ENCODE measurements at places on chromosomes 1 and 21. TPM values are rescaled to one million over a fixed set of nuclear protein-coding genes. Genes with fewer than 3 reads are reported as not detected.

SLC35F3 gene
- 2.6 TPM for total RNA-seq

TINAGL1 gene
- total RNA-seq = not detected

SELP gene
- total RNA-seq = not detected

ITLN1 gene
- total RNA-seq = not detected

PPM1J gene
- total RNA-seq = 1.1 TPM

LCE1B gene
- total RNA-seq = not detected

NENF gene
- 40.4 TPM for total RNA-seq

PLA2G4A gene
- total RNA-seq = 5.1 TPM

IL22RA1 gene
- total RNA-seq = not detected

PIGR gene
- total RNA-seq = not detected

SMYD2 gene
- 59.3 TPM for total RNA-seq

CHI3L2 gene
- not detected for total RNA-seq

DNA sequence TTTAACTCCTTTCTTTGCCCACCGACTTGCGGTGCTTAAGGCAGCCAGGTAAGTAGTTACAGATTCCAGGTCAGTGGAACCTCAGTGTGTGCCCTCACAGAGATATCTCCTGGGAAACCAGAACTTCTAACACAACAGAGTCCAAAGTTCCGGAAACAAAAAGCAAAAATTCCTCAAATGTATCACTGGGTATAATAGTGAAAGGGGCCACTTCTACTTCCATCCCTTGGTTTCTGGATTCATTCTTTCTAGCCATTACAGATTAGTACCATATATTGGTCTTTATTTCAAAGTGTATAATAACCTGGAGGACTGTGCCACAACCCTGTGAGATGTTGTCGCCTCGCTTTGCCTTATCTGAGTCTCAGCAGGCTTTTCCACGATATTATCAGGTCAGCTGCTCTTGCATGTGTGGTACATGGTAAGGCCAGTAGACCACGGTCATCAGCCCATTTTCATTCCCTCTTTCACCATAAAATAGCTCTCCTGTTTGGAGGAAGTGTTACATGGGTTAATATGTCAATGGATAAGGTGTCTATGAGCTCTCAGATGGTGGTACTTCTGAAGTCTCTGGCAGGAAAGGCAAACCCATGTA is 14.9 kb upstream of the VASH2 start:
- no peak for DNase-seq

DNA sequence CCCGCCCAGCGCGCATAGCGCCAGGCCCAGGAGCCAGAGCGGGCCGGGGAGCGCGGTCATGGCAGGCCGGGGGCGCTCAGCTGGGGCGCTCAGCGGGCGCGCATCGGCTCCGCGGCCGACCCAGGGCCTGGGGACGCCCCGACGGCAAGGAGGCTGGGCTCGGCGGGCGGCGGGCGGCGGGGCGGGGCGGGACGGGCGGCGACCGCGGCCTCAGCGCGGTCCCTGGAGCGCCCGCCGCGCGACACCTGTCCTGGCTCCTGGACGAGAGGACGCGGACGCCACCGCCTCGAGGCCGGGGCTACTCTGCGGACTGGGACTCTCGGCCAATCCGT is 273 bp downstream of the BMP8B start:
- DNase-seq = no peak

DNA sequence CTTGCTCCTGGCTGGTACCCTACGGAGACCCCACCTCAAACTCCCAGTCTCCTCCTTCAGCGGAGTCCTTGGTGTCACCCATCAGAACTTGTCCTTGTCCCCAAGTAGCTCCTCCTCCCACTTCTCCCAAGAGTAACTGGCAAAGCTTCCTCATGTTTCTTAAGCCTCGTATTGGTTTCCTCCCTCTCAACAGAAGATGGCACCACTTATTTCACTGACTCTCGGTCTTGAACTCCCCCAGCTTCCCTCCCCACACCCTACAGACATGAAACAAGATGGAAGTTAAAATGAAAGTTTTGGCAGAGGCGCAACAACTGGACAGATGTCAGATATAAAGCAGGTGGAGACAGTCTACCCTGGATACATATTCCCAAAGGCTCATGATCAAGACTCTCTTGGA is 13.4 kb downstream of the RAB7B start:
- DNase-seq = no peak

GRCh38 chr1:175195798-175196197 is 3.2 kb upstream of the KIAA0040 start:
- DNase-seq = no peak

DNA sequence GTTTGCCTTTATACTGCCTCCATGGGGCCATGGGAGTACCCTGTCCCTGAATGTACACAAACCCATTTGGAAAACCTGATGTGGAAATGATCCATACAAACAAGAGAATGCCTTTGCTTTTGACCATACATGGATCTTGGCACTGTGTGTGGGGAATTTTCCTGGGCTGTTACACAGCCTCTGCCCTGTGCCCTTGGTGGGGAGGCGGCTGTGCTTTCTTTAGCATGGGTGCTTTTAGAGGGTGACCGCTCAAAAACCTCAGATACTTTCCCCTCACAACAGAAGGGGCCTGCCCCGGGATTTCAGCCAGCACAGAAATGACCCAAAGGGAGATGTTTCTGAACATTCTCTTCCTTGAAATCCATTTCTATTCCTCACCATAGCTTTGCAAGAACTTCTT is 194.8 kb downstream of the LMO4 start:
- no peak for DNase-seq

- no peak for DNase-seq
Measured at GRCh38 chr21:37072274-37072987, 440 bp downstream of the PIGP start.

DNA sequence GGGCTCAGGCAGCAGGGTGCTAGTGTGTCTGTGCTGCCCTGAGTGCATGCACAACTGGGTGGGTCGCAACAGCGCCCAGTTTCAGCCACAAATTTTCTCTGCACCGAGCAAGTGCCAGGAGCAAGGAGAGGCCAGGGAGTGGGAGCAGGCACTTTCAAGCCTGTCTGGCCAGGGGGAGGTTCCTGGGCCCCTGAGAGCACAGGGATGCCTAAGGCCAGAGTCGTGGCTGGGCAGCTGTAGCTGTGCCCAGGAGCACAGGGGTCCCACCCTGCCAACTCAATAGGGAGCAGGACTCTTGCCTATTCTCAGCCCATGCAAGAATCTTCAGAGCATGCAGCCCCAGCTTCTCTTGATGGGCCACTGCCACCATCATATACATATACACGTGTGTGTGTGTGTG is 1577.4 kb downstream of the KCNT2 start:
- no peak for DNase-seq

DNA sequence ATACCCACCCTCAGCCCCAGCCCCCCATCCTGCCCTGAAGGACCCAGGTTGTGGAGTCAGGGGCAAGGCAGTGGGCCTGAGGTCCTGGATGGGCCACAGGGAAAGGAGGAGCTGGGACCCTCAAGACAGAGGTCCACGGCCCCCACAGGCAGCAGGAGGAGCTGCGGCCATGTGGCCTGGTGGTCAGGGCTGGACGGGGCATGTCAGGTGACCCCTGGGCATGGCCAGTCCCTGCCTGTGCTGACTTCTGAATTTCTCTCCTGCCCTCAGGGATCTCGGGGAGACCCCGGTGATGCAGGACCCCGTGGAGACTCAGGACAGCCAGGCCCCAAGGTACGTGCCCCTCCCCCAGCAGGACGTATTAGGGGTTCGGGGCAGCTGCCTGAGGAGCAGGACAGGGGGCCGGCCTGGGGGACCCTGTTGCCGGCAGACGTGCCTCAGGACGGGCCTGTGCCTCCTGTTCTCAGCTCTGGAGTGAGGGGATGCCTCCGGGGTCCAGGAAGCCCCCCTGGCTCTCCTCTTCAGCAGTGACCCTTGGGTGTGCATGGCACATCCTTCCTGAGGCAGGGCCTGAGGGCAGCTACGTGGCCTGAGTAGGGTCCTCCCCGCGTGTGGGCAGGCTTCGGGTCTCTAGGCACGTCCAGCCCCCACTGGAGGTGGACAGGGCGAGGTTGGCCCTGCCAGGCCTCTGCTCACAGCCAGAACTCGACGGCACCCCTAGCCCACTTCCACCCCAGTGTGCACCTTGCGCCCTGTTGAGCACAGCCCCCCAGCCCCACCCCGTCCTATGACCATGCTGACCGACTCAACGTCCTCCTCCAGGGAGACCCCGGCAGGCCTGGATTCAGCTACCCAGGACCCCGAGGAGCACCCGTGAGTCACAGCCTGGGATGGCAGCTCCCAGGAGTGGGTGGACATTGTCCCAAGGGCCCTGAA is 23.6 kb downstream of the COL6A2 start:
- DNase-seq = no peak

DNA sequence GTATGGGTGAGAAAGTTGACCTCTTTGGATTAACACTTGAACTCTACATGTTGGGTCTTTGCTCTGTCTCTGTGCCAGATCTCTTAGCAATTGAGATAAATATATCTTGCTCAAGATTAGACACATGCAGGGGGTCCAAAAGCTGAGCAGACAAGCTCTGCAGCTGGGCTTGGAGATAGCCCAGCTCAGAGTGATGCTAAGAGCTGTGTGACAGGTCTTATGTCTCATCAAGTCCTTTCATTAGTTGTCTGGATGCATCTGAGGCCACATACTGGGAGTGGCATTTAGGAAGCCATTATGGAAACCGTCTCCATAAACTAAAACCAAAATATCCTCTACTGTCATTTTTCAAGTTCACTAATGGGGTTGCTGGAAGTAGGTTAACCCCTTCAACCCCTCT is 289.4 kb upstream of the DUSP10 start:
- no peak for DNase-seq

GRCh38 chr1:248788327-248788726 is 32.8 kb upstream of the LYPD8 start:
- DNase-seq = no peak

DNA sequence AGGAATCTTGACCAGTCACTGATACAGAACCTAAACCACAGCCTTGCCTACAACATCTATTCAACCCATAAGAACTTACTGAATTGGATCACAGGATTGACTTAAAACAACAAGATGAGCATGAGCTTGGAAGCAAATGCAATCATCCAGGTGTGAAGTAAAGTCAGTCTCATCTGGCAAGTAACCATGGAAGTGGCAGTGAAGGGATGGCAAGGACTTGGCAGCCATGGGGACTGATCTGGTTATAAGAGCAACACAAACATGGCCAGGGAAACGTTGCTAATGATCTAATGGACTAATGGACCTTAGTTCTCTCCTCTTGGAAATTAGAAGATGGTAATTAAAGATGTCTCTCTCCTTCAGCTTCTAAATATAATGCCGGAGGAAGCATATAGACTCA is 133.1 kb downstream of the VAV3 start:
- no peak for DNase-seq

- DNase-seq = no peak
Measured at GRCh38 chr1:46815133-46815532, 16.3 kb downstream of the CYP4B1 start.

DNA sequence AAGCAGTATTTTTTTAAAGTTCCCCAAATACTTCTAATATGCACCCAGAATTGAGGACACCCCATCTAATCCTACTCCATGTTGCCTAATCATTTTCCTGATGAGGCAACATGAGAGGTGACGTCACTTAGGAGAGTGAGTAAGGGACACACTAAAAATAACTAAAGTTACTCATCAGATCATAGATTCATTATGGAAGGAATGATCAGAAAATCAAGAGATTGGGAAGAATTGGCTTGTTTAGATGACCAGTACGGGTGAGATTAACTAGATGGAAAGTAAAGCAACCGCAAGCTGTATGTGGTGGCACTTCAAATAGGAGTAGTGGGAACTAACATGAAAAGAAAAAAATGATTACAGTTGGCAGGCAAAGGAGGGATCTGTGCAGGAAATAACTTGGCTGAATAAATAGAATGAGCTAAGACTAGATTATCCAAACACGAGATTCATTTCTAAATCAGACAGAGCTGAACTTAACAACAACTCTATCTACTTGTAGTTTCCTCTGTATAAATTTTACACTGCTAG is 61.4 kb upstream of the CXADR start:
- DNase-seq = no peak

DNA sequence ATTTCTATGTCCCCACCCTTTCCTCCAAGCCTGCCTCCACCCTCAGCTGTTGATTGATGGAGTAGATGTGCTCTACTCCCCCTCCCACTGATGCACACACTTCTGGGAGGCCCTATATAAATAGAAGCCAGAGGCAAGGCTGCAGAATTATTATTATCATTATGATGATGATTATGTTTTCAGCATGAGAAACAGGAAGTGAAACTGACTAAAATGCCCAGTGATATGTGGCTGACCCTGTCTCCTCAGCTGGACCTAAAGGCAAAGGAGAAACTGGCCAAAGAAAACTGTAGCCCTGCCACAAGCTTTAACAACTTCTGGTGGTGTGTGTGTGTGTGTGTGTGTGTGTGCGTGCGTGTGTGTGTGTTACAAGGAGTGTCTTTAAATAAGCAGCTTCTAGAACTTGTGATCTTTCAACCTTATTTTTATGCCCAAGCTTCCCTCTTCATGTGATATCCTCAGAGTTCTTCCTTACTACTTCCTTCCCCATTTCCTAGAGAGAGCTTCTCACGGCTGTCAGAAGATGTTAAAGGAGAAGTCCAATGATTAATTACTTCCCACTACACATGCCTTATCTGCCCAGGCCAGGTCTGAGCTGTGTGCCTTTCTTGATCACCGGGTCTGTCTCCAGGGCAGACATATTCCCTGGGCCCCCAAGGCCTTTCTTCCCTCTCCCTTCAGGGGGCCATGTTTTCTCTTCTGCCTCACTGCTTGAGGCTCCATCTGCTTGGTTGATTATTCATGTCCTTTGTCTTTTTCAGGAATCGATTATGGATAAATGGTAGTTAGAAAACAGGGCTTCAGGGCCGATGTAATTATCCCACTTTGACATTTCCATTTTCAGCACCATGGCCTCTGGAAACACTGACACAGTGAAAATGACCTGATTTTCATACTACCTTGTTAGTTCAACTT is 11.6 kb upstream of the MAPKAPK2 start:
- DNase-seq = no peak

DNA sequence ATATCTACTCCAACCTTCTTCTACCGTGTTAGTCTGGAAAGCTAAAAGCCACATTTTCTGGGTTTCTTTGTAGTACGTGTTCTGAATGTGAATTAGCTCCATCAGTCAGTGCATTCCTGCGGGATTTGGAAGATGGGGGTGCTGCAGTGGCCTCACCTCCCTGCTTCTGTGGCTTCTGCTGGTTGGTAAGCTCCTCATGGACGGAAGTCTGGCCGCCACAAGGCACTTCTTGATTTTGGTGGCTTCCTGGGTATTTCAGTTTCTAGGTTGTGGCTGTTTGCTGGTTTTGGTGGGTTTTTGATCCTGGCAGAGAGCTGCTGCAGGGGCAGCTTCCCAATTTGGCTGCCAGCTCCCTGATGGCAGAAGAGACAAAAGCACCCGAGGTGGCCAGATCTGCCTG is 20.9 kb upstream of the TACSTD2 start:
- DNase-seq = no peak

- DNase-seq = no peak
Measured at GRCh38 chr1:170664093-170664827, at the start of gene PRRX1. PRRX1 (plus strand) TSS chr1:170664131; CDS start chr1:170664219, 88 bp downstream.

DNA sequence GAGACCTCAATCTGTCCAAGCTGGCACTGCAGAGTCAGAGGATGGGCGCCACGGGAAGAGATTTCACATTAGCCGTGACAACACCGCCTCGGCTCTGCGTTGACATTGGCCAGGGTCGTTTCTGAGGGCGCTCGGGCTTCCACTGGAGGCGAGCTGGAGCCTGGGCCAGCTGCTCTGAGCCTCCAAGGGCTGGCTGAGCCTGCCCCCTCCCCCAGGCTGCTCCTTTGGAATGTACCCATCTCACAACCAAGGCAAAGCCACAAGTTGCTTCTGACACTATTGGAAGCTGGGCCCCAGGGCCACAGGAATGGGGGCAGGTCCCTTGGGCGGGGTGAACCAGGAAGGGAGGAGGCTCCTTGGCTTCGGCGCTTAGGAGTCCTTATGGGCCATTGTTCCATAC is 12.7 kb downstream of the GPR3 start:
- DNase-seq = no peak
